ENCODE measurements at places on chromosomes 12 and 14.

- no peak for DNase-seq
Measured at GRCh38 chr14:68291820-68292219, 472.2 kb downstream of the RAD51B start.

DNA sequence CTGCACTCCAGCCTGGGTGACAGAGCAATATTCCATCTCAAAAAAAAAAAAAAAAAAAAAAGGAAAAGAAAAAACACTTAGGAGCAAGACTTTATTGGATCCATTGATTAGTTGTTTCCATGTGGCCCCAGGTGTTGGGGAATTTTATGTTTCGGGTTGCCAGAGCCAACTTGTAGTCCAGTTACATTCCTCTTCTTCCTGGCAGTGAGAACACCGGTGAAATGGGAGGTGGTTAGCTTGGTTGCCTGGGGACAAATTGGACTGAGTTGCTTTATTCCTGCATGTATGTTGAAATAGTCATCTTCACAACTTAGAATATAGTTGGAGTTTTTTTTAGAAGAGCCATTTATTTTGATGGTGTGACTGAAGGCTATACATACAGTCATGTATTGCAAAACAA, 12.6 kb downstream of the RCOR1 start:
- DNase-seq, result no peak

DNA sequence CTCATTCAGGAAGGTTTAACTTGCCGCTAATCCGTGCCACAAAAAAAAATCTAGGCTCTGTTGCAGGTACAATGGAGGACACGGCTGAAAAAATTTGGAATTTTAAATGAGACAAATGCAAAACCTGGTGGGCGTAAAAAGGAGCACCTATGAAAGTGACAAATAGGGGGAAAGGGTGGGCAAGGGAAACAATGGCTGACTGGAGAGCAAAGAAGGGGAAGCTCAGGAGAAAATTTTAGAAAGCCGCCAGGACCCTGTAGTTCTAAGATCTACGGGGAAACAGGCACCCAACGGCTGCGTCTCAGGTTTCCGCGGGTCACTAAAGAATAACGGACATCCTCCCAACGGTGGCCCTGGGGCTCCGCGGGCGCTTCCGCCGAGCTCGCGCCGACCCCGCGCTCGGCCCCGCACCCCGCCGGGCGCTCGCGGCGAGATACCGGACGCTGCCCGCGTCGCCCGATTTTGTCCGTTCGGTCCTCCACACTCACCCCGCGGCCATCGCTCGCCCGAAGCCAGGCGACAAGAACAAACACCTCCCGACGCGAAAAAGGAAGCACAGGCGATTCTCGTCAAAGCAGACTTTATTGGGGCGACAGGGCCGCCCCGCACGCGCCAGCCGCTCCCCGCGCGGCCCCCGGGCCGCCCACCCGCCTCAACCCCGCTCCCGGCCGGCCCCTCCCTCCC, 1.1 kb upstream of the YY1 start:
- peak; percentile 31 for DNase-seq

DNA sequence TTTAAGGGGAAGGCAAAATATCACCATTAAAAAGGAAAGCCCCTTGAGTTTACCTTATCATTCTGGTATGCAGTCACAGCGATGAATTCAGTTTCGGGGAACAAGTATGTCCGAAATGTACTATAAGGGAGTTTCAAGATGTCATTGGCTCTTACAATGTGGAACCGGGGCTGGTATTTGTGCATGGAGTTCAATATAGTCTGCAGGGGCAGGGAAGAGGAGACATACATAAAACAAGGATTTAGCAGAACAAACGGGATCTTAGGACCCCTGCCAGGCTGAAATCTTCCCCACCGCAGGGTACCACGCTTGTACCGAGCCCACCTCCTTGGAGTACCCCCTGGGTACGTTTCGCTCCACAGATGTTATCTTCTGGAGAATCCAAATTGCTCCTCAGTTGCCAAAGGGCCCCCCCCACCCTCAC, 4.5 kb downstream of the TBX3 start:
- DNase-seq, result no peak

- peak; percentile 5 for DNase-seq
Measured at GRCh38 chr12:100672075-100672592, 98.7 kb downstream of the GAS2L3 start.

- DNase-seq, result no peak
Measured at GRCh38 chr12:92439420-92439805, 263.4 kb upstream of the PLEKHG7 start.

DNA sequence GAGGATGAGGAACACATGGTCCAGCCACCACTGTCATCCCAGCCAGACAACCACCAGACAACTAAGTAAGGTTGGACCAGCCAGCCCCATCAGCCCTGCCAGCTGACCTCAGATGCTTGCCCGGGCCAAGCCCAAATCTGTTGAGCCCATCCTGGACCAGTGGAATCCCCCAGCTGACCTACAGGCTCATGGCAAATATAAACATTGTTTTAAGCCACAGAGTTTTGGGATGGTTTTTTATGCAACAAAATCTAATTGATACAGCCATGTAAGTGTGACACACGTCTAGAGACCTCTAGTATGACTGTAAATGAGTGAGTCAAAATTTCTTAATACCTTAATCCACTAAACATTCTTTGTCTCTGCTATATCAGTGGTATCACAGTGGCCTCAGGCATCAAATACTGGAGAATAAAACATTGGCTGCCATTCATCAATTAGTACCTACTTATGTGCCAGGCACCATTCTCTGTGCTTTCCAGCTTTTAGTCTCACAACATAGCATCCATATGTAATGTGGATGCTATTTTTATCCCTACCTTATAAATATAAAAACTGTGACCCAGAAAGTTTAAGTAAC, 24.2 kb upstream of the NT5DC3 start:
- DNase-seq, result no peak

GRCh38 chr12:124410354-124411175, 115.7 kb downstream of the RFLNA start:
- no peak for DNase-seq

DNA sequence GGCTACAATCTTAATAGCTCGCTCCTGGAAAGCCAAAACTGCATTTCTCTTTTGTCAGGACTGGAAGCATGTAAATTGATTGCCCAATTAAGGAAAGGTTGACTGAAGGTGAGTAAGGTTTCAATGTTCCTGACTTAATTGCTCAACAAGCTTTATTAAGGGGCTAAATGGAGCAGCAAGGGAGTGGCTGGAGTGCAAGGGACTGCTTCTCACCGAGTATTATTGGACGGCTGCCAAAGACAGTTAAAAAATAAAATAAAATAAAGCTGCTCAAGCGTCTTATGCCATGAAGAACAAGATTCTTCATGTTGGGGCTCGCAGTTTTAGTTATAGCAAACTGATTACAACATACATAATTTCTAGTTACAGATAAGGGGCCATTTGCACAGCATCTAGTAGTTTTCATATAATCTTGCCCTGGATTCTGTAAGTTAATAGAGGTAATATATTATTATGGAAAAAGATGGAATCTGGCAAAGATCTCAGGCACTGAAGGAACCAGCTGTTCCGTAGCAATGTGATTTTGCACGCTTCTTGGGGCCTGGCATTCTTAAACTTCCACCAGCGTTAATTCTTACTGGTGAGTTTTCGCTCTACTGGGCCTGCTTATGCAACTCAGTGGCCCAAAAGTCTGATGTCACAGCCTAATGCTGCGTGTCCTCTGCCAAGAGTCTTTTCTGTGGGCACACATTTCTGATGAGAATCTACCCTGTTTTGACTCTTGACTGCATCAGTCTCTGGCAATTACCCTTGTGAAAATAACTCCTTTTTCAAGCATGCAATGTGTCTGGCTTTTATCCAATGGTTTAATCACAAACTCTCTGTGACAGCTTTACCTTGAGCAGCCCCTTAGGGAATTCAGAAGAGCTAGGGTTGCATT, 108.5 kb downstream of the SLC38A1 start:
- DNase-seq, result no peak

DNA sequence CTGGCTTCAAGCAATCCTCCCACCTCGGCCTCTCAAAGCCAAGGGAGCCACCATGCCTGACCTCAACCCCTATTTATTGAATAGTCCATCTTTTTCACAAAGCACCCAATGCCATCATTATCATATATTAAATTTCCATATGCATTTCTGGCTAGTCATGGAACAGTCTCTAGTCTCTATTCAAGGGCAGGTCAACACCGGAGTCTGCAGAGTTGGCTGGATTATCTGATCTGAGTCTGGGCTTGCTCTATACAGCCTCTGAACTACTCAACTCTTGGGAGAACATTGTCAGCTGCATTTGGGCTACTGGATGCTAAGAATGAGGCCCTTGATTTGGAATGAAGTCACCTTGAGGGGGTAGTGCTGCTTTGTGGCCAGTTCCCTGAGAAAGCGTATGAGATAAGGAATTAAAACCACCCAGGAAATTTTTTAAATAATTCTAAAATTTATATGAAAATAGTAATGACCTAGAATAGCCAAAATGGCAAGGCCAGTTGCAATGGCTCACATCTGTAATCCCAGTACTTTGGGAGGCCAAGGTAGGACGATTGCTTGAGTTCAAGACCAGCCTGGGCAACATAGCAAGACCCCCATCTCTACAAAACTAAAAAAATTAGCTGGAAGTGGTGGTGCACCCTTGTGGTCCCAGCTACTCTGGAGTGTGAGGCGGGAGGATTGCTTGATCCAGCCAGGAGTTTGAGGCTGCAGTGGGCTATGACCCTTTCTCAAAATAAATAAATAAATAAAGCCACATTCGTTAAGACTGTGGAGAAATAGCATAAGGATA, 6.9 kb upstream of the NAA25 start:
- no peak for DNase-seq

DNA sequence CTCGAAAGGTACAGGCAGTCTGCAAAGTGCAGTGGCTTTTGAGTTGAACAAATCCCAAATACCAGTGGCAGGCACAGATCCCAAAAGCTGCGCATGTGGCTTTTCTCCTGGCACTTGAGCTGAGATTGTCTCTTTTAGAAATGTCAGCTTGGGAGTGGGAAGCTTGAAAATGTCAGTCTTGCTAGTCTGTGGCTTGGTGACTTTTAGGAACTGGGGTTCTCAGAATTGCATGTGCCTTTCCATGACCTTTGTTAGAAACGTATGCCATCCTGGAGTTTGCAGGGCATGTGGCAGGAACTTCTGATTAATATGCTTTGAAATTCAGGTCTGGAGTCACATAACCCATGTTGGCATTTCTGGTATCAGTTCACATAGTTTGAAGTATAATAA, 182.1 kb downstream of the CHST11 start:
- DNase-seq, result no peak

- no peak for DNase-seq
Measured at GRCh38 chr12:94872971-94873733, 130.3 kb downstream of the NDUFA12 start.

DNA sequence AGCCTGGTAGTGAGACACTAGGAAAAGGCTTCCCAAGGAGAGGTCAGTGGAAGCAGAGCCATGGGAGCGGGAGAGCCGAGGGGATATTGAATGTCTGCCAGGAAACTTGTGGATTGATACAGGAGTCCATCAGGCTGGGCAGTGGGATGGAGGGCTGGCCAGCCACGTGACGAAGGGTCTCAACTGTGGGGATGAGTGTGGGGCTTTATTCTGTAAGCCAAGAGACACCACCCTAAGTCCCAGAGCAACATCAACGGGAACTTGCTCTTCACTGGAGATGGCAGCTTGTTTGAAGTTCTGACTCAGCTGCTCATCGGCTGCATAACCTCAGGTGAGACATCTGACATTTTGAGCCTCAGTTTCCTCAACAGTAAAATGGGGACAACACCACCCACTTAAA, 197.8 kb downstream of the VRK1 start:
- DNase-seq, result no peak

- no peak for DNase-seq
Measured at GRCh38 chr12:541676-542324, 82.1 kb downstream of the B4GALNT3 start.

DNA sequence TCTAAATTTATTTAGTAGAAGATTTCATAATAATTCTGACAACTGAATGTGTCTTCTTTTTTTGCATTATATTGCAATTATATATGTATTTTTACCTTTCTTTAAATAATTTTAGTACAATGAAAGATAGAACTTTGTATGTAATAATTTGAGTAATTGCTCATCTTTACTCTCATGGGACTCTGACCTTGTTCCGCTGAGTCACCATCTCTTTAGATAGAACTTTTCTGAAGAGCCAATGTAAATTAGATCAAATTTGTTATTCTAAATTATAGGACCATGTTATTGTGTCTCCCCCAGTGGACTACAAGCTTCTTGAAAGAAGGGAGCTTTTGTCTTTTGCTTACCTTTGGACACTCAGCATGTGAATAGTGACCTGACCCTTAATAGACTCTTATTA, 96.1 kb downstream of the TRHDE start:
- no peak for DNase-seq

GRCh38 chr12:64010069-64010686, 165.7 kb downstream of the SRGAP1 start:
- no peak for DNase-seq

- DNase-seq, result no peak
Measured at GRCh38 chr14:79487632-79488031, 723.7 kb downstream of the DIO2 start.

GRCh38 chr14:63508033-63508432, 35.1 kb downstream of the PPP2R5E start:
- DNase-seq, result no peak

- DNase-seq, result no peak
Measured at GRCh38 chr12:118618695-118619094, 242.3 kb downstream of the SUDS3 start.

DNA sequence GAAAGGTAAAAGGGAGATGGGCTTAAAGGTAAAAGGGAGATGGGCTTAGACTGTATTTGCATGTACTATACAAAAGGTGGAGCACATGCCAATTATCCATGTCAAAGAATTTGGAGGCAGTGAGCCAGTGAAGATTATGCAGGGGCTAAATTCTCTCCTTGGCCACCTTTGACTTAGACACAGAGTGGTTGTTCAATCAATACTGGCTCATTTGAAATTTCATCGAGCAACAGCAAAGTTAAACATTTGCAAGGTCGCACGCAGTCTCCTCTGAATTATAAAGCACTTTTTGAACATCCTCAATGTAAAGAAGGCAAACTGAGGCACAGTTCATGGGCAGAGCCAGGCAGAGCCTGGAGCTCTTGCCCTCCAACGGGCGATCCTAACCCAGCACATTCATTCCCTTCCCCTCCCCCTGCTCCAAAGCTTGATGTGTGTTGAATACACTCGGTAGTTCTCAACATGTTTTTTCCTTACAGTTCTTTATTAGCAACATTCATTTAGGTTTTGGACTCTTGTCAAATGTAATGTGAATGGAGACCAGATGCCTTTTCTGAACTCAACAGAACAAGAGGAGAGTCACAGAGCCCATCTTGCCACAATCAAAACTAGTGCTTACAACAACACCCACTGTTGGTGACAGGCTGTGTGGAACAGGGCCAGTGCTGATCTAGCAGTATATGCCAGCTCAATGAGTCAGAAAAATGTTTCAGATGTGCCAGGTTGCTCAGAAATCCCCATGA, 169.7 kb upstream of the G2E3 start:
- DNase-seq, result no peak

- no peak for DNase-seq
Measured at GRCh38 chr12:94725375-94726168, 75.2 kb upstream of the TMCC3 start.

- no peak for DNase-seq
Measured at GRCh38 chr14:44170101-44170500, 337.0 kb downstream of the FSCB start.

GRCh38 chr14:45284802-45285201, 31.8 kb upstream of the MIS18BP1 start:
- DNase-seq, result no peak

GRCh38 chr12:57731411-57732080, 7.0 kb downstream of the AGAP2 start:
- DNase-seq, result no peak

- DNase-seq, result no peak
Measured at GRCh38 chr12:77998236-77998786, 167.6 kb downstream of the NAV3 start.

GRCh38 chr12:24408305-24408704, 458.8 kb upstream of the SOX5 start:
- no peak for DNase-seq

- DNase-seq, result no peak
Measured at GRCh38 chr14:53872681-53873089, 83.9 kb downstream of the BMP4 start.
